ENCODE measurements at places on chromosomes 1 and 21. TPM values are rescaled to one million over a fixed set of nuclear protein-coding genes. Genes with fewer than 3 reads are reported as not detected.

LIN28A gene
- total RNA-seq: not detected

PKP1 gene
- 357 TPM for total RNA-seq

KRTAP21-2 gene
- total RNA-seq: not detected

RSPO1 gene
- total RNA-seq: not detected

TEDDM1 gene
- not detected for total RNA-seq

ARHGAP30 gene
- total RNA-seq: 0.19 TPM

FAAH gene
- total RNA-seq: 20.8 TPM

BCAN gene
- total RNA-seq: not detected

PDPN gene
- total RNA-seq: 18.9 TPM

HPCAL4 gene
- not detected for total RNA-seq

OR2AK2 gene
- not detected for total RNA-seq

TBX19 gene
- 0.42 TPM for total RNA-seq

DPT gene
- total RNA-seq: not detected

OR2L8 gene
- total RNA-seq: not detected

FCRL3 gene
- not detected for total RNA-seq

TFF1 gene
- not detected for total RNA-seq

RAB3B gene
- total RNA-seq: 6.7 TPM

EXO5 gene
- total RNA-seq: 1.9 TPM

PGBD5 gene
- total RNA-seq: 4.2 TPM

GART gene
- 103 TPM for total RNA-seq

FGR gene
- not detected for total RNA-seq

FAM163A gene
- not detected for total RNA-seq

NBPF4 gene
- total RNA-seq: not detected

MYOM3 gene
- under 0.01 TPM for total RNA-seq

ACOT11 gene
- 8.2 TPM for total RNA-seq

CELA2B gene
- total RNA-seq: not detected

GLIS1 gene
- 0.33 TPM for total RNA-seq

WRAP73 gene
- total RNA-seq: 19.4 TPM

TNFRSF9 gene
- total RNA-seq: not detected

IGFN1 gene
- total RNA-seq: not detected

LCE3D gene
- not detected for total RNA-seq

MTMR11 gene
- 9.3 TPM for total RNA-seq

LIPI gene
- not detected for total RNA-seq

ATAD3A gene
- 56.8 TPM for total RNA-seq

ZBTB8B gene
- total RNA-seq: not detected

SELP gene
- total RNA-seq: not detected

JMJD4 gene
- total RNA-seq: 31.8 TPM

DNAJC28 gene
- 0.42 TPM for total RNA-seq

PTGFRN gene
- 134 TPM for total RNA-seq

MINDY1 gene
- 10.5 TPM for total RNA-seq

KCNN3 gene
- 0.07 TPM for total RNA-seq

ISG15 gene
- 28.7 TPM for total RNA-seq

PEX10 gene
- total RNA-seq: 34.0 TPM

GJC2 gene
- 0.99 TPM for total RNA-seq

PWP2 gene
- 12.8 TPM for total RNA-seq

CNR2 gene
- not detected for total RNA-seq

FLG2 gene
- total RNA-seq: 0.05 TPM

UBL4B gene
- total RNA-seq: not detected

OLIG2 gene
- not detected for total RNA-seq

EXOSC10 gene
- 51.6 TPM for total RNA-seq

NMNAT2 gene
- not detected for total RNA-seq

DENND2D gene
- total RNA-seq: 15.0 TPM

OMA1 gene
- 12.9 TPM for total RNA-seq

LZIC gene
- 26.9 TPM for total RNA-seq

SPRR5 gene
- total RNA-seq: 0.71 TPM

SMCP gene
- total RNA-seq: not detected

CENPS gene
- total RNA-seq: 10.2 TPM

TMEM52 gene
- total RNA-seq: 8.2 TPM

ANGPTL1 gene
- not detected for total RNA-seq
